ENCODE measurements at places on chromosomes 5 and 9.
A peak's percentile ranks its signal among the peaks of the same experiment; 100 is the strongest.

GRCh38 chr5:173755319-173755718 is 132.8 kb upstream of the CPEB4 start:
- no peak for DNase-seq

DNA sequence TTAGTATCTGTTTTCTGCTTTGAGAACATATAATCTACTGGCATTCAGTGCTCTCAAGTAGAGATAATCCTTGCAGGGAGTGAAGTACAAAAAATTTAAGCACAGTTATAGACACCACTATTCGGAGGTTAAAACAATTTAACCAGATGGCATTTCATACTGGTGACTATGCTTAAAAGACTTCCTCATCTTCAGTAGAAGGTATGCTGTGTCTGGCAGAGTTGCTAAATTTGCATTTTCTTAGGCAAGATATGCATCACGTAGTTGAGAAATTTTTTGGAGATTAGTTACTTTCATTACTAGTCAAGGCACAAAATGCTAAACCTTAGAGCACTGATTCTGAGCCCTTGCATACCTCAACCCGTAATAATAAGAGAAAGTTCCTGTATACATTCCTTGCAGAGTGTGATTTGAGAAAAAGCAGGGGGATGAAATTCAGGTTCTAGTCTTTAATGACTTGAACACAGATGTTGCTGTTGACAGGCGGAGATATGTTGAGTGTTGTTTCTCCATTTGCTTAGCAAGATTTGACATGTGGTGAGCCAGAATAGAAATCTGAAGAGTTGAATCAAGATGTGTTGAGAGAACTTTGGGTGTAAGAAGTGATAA is 70.8 kb upstream of the STARD4 start:
- DNase-seq, result no peak

GRCh38 chr5:169606279-169606678 is 22.7 kb downstream of the SPDL1 start:
- DNase-seq, result no peak

GRCh38 chr5:2001300-2001699 is 118.6 kb upstream of the IRX4 start:
- DNase-seq, result no peak

GRCh38 chr9:133323211-133323610 is 12.8 kb downstream of the SURF6 start:
- no peak for DNase-seq

DNA sequence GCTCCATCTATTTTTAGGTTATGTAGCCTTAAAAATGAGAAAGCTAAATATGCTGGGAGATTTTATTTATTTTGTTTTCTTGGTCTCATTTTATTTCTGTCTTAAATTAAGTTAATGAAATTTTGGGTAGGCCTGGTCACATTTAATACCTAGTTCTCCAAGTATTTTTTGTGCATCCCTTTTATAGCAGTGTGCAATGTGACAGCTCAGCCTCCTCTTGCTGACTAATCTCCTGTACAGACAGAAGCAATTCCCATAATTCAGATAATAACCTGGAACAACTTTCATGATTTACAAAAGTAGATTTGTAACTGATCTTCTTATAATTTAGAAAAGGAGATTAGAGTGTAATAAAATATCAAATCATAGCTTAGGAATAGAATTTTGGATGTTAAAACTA is 403.9 kb downstream of the ADGRV1 start:
- no peak for DNase-seq

GRCh38 chr5:5335107-5335506 is 87.4 kb upstream of the ICE1 start:
- DNase-seq, result no peak

- DNase-seq, result no peak
Measured at GRCh38 chr5:81850501-81851357, 99.8 kb upstream of the SSBP2 start.

DNA sequence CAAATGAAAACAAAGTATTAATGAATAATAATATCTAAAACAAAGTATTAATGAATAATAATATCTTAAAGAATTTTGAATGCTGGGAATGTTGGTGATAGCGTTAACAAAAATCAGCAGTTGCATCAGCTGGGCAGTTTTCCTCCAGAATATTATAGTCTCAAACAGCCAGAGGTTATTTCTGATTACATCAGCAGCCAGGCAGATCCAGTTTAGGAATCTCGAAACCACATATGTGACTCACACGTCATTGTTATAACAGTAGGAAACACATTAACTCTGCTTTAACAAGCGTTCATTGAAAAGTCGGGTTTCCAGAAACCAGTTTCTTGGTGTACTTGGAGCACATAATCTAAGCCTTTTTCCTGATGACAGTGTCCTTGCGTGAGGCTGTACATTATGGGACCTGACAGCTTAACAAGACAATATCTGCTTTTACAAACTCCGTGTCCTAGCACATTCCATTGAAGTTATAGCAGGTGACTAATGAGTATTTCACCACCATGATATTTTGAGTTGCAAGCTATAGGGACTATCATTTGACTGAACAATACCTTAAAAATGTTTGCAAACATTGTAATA is 559.5 kb upstream of the KLF4 start:
- DNase-seq, result no peak

DNA sequence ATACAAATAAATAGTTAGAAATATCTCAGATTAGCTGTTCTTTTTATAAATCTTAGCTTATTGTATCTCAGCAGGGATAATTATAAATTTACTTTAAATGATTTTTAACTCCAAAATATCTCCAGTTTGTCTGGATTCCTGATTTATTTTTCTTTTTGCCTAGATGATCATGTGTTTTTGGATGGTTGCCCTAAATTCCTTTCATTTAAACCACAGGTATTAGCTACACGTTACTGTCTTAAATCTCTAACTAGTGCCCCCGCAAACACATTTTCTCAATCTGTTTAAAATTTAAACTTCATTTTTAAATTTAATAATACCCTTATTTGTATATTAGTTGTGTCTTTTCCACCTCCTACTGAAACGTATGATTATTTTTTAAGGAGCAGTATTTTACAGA is 5.6 kb downstream of the FER start:
- DNase-seq, result no peak

DNA sequence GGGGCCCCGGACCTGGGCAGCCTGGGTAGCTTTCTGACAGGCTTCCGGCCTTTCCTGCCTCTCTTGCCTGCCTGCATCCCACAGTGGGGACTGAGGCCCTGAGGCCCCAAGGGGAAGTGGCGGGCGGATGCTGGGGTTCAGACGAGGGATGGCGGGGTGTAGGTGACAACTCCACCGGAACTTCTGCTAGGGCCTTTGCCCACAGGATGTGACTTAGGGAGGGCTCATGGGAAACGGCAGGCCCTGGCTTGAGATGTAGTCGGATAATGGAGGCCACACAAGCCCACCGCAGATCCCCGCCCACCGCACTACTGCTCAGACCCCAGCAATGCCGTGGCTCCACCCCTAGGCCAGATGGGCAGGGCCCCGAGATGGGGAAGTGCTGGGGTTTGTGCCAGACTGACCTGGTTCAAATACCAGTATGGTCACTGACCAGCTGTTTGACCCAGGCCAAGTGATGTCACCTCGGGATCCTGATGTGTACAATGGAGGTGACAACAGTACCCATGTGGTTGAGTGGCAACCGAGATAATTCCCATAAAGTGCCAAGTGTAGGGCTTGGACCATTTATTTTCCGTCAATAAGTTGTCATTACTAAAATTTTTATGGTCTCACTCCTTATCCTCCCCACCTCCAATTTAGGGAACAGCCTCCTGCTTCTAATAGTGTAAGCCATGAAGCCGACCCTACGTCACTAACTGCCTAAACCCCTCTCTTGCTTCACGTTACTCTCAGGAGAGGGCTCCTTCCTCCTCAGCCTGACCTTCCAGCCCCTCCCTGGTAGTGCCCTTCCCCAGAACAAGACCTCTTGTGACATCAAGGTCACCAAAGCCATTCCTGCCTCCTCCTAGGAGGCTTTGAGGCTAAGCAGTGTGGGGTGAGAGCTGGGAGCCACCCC is 2.5 kb upstream of the CDK9 start:
- DNase-seq, result peak; percentile 58

Data from activated CD8-positive, alpha-beta memory T cell treated with anti-CD3 and anti-CD28 coated beads for 48 hours (primary cell).